Stimulated activated CD4-positive, alpha-beta T cell treated with anti-CD3 and anti-CD28 coated beads, Interleukin-4, amount 100 ng/mL, for 4 hours (primary cell): ENCODE measurements at places on chromosomes 1 and 21.

- peak; percentile 59 for DNase-seq
Observed at GRCh38 chr1:236534151-236534651, 10.4 kb downstream of the LGALS8 start.

GRCh38 chr1:22064751-22065402 is 12.4 kb downstream of the CDC42 start:
- DNase-seq = no peak

DNA sequence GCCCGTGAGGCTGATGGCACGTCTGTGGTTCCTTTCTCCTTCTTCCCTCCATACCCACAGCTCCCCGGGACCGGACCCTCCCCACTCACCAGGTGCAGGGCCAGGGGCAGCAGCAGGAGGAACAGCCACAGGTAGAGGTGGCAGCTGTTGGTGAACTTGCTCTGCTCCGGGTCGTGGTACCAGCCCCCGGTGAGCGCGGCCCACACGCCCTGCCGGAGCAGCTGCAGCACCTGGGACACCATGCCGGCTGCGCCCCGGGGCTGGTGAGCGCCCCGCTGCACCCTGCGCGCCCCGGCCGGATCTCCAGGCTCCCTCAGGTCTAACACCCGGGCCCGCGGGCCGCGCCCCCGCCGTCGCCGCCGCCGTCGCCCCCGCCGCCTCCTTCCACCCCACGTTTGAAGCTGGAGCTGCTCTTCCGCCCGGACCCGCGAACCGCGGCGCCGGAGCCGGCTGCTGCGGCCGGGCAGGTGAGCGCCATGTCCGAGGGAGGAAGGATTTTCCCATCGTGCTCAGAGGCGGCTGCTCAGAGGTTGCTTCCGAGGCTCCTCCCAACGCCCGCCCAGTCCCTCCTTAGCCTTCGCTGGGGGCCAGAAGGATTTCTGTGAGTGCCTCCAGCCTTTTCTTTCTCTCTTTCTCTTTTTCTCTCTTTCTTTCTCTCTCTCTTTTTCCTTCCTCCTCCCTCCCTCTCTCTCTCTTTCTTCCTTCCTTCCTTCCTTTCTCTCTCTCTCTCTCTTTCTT is at the start of gene PCNX2:
TSS of gene PCNX2 (minus strand) at position 489 of the 738 bp plus-strand sequence. CDS start at position 242, 247 bp downstream.
- DNase-seq = peak; percentile 59

- no peak for DNase-seq
Observed at GRCh38 chr1:37974567-37974966, 15.3 kb downstream of the SF3A3 start.

GRCh38 chr1:234712891-234713305 is 102.9 kb upstream of the IRF2BP2 start:
- DNase-seq = no peak
